ENCODE measurements at places on chromosomes 16 and 17.

DNA sequence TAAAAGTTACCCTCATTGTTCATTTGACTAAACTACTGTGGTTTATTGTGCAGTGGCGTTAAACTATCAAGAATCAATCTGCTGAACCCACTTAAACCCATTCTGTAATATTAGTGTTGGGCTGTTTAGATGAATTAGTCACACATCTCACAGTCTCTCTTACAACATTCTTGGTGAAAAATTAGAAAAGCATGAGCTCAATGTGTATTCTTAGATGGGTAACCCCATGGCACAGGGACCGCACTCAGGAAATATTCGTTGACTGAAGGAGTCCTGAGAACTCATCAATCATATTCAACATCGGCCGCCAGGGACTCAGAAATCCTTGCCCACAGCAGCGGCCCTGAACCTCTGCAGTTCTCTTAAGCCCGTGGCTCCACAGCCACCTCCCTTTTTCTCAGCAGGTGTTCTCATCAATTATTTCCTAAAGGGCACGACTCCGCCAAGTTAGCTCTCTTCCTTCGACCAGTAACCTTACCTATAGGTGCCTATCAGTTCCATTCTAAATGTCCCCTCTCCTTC lies 155.6 kb downstream of the STX8 start:
- no peak for DNase-seq

DNA sequence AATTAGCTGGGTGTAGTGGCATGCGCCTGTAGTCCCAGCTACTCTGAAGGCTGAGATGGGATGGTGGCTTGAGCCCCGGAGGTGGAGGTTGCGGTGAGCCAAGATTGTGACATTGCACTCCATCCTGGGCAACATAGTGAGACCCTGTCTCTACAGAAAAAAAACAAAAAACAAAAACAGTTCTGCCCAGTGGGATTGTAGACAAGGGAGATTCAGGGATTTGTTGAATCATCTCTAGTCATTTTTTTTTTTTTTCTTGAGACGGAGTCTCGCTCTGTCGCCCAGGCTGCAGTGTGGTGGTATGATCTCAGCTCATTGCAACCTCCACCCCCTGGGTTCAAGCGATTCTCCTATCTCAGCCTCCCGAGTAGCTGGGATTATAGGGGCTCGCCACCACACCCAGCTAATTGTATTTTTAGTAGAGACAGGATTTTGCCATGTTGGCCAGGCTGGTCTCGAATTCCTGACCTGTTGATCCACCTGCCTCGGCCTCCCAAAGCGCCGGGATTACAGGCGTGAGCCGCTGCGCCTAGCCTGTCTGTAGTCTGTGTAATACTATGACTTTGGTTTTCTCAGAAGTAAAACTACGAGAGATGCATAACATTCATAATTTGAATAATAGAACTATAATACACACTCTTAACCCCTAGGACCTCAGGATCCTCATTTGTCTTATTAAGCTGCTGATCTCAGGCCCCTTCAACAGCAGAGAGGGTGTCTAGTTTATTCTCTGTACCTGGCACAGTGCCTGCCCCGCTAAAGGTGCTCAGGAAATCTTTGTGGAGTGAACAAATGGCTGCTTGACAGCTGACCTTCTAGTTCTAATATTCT lies 1.4 kb downstream of the TEN1 start:
- no peak for DNase-seq

DNA sequence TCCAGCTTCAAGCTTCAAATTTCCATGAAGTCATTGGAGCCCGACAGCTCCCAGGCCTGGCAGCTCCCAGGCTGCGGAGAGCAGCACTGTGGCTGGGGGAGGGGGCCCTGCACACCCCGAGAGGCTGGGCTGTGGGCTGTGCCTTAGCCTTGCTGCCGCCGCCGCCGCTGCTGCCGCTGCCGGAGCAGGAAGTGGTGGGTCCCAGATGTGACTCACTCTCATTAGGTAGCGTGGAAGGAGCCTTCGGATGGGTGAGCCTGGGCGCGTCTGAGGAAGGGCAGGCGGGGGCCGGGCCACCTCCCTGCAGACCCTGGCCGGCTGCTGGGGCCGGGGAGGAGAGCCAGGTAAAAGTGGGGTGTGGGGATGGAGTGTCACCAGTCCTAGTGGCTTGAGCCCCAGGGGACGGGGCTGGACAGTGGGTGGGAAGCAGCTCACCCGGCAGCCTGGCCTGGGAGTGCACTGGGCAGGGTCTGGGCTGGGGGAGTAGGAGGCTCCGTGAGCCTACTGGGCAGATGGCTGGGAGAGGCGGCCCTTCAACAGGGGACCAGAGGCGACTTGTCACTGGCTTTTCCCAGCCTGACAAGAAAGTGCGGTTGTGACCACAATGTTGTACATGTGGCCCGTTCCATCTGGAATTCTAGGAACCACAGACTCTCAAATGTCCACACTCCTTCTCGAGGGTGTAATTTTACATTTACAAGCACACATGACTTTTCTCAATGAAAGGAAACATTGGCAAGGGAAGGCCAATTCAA lies at the start of gene ADCY7:
TSS of gene ADCY7 (plus strand) at position 215 of the 755 bp plus-strand sequence. CDS start 21,629 bp downstream, outside the sequence.
- DNase-seq = peak; percentile 88

GRCh38 chr16:2464333-2464732 lies 4.4 kb downstream of the TEDC2 start:
- DNase-seq = no peak

DNA sequence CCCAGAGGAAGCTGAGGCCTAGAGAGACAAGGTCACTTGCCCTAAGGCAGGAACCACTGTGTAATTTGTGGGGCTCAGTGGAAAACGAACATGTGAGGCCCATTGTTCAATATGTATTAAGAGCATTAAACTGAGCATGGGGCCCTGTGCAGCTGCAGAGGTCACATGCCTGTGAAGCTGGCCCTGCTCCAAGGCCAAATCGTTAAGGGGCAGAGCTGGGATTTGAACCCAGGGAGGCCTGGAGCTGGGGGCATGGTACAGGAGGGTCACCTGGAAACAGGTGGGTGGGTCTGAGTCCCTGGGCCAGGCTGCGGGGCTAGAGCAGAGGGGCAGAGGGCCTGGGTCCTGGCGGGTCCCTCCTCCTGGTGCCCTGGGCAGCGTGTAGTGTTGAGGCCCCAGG lies 19.7 kb downstream of the C16orf74 start:
- no peak for DNase-seq

- DNase-seq = no peak
Observed at GRCh38 chr17:68185820-68186219, 62.0 kb upstream of the AMZ2 start.

DNA sequence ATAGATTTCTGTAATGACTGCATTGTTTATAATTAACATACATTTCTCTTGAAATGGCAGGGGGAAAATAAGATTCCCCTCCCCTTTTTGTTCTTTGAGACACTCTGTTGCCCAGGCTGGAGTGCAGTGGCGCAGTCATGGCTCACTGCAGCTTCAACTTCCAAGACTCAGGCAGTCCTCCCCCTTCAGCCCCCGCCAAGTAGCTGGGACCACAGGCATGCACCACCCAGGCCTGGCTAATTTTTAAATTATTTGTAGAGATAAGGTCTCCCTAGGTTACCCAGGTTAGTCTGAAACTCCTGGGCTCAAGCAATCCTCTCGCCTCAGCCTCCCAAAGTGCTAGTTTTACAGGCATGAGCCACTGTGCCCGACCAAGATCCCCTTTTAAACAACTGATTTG lies 67.7 kb downstream of the KATNIP start:
- no peak for DNase-seq

DNA sequence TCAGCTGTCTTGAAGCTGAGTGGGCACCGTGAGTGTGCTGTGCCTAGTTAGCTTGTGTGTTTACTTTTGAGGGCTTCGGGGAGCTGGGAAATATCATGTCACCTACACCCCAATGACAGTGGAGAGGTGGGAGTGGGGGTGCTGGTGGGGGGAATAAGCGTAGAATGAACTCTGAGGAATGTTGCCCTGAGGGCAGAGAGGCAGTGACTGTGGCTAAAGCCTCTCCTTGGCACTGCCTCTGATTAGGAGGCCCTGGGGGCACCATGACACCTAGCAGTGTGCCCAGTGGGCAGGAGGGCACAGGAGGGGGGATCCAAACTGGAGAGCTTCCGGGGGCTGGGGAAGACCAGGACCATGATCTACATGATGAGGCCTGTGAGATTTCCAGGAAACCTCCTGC lies 24.8 kb downstream of the CACNA1G start:
- no peak for DNase-seq

DNA sequence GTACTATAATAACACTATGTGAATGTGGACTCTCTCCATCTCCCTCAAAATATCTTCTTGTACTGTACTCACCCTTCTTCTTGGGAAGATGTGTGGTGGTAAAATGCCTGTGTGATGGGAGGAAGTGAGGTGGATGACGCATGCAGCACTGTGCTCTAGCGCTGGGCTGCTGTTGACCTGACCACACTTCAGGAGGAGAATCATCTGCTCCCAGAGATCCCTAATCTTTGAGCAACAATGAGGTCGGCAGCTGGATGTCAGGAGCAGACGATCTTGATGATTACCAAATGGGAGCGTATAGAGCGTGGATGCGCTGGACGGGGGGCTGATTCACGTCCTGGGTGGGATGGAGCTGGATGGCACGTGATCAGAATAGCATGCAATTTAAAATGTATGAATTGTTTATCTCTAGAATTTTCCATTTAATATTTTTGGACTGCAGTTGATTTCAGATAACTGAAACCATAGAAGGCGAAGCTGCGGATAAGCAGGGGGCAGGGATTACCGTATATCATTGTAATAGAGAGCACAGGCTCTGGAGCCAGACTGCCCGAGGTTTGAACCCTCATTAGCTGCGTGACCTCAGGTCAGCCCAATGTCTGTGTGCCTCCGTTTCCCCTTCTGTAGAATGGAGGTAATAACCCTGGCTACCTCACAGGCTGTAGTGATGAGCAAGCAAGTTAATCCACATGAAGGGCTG lies 23.7 kb upstream of the CYLD start:
- DNase-seq = no peak

DNA sequence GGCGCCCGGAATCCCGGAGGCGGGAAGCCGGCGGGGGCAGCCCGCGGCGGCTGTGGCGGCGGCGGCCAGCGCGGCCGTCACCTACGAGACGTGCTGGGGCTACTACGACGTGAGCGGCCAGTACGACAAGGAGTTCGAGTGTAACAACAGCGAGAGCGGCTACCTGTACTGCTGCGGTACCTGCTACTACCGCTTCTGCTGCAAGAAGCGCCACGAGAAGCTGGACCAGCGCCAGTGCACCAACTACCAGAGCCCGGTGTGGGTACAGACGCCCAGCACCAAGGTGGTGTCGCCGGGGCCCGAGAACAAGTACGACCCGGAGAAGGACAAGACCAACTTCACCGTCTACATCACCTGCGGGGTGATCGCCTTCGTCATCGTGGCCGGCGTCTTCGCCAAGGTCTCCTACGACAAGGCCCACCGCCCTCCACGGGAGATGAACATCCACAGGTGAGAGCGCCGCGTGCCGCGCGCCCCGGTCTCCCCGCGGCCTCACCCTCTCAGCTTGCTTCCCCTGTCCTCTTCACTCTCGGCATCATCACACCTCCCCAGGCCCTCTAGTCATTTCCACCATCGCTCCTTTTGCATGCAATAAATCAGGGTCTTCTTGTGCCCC lies 706 bp downstream of the SHISA6 start:
- DNase-seq = no peak

DNA sequence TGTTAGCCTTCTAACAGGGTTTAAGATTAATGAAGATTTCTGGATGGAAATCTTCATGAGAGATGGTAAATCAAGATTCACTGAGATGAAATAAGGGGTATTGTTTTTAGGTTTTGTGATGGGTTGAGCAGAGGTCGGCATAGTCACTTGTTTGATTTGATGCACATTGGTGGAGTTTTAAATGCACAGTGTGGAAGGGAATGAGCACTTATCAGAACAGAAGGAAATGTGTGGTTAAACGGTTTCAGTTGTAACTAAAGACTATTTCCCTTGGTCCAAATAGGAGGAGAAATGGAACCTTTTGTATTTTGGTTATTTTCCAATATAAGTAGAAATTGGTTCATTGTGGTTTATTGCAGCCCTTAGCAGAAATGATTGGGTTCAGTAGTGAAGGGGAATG lies 34.1 kb downstream of the CBFB start:
- DNase-seq = no peak

DNA sequence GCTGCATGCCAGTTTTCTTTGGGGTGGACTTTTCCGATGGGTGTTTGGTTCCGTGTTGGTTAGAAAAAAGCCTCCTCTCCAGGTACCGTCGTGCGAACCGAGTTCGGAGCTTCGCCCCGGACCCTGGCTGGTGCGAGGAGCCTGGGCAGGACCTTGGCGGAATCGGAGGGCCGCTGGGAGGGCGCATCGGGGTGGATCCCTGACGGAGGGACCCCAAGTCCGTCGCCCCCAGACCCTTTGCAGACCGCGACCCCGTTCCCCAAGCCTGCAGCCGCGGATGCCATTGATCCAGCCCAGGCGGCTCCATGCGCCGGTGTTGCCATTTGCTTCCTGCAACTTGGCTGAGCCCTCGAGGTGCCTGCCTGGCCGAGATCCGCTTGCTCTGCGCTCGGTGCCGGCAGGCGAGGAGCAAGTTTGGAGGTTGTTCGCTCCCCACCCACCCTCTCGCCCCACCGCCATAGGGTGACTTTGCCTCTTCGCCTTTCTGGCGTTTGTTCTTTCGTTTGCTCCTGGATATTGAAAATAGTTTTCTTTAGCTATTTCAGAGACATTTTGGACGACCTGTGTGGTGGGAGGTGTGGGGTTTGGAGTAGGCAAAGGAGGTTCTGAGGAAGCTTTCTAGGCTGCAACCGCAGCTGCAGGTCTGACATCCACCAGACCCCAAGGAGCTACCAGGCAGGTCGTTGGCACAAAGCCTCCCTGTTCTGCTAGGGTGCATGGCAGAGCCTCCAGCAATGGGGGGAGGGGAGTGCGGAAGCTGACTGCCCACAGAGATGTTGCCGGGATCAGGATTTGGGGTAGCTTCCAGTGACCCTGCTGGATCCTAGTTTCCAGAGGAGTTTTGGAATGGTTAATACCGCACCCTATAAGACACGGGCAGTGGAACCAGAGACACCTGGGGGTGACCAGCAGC lies 58.2 kb downstream of the RAP1GAP2 start:
- DNase-seq = peak; percentile 14

GRCh38 chr17:74951065-74951464 lies 15.4 kb downstream of the OTOP3 start:
- no peak for DNase-seq

DNA sequence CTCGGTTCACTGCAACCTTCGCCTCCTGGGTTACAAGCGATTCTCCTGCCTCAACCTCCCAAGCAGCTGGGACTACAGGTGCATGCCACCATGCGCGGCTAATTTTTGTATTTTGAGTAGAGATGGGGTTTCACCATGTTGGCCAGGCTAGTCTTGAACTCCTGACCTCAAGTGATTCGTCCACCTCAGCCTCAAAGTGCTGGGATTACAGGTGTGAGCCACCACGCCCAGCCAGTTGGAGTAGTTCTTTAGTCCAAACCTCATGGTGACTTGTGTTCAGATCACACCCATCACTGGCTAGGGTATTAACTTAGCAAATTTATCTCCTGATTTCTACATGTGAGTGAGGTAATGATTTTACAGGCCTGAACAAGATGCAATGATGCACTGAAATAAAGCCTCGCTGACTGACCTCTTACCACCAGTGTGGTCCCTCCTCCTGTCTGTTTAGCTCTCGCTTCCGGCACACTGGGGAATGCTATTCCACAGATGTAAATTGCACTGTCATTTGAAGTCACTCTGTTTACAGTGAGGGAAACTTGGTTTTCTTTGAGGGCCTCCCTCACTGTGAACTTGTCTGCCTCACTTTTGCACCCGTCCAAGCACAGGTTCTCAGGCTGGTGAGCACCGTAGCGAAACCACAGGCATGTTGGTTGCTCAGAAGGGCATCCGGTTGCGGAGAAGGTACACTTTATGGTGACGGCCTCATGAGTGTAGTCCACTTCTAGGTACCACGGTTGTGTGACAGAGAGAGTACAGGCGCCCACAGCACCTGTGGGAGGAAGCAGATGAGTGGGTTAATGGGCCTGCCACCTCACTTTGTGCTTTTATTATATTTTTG lies 5.5 kb downstream of the IGSF6 start:
- DNase-seq = peak; percentile 42
